Activated naive CD4-positive, alpha-beta T cell treated with anti-CD3 and anti-CD28 coated beads for 36 hours (primary cell): ENCODE measurements at places on chromosomes 3 and 15. TPM values are rescaled to one million over a fixed set of nuclear protein-coding genes. Genes with fewer than 3 reads are reported as not detected.

DNA sequence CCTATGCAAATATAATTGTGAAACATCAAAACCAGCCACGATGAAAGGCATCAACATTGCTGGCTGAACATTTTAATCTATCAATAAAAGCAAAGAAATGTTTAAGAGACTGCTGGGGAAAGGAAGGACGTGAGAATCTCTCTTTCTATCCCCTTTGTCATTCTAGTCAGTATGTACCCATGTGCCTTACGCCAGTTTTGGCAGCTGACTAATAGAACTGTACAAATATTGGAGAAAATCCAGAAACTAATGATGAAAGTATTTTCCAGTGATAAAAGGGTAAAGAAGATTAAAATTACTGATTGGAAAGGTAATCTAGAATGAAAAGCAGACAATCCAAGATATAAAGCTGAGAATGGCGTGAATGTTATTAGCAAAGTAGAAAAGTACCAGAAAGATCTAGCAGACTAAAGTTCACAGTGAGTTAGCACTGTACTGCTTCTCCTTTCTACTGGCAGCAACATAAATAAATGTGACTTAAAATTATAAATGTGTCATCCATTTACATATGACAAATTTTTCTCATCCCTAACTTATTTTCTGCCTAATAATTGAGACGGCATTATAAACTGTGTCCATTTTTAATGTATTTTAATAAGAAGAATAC, 401.9 kb upstream of the CNTN4 start:
- H3K27me3 ChIP-seq = no peaks in the 10 kb centered on the region
- H3K36me3 ChIP-seq = no peaks in the 10 kb centered on the region
- no peak overlapping the region for H3K27ac ChIP-seq
- no peaks in the 10 kb centered on the region for H3K4me1 ChIP-seq
- DNase-seq = no peak
- H3K4me3 ChIP-seq = no peak overlapping the region

- H3K4me3 ChIP-seq = no peak overlapping the region
- DNase-seq = no peak
- no peaks in the 10 kb centered on the region for H3K36me3 ChIP-seq
- H3K27me3 ChIP-seq = peaks cover 4% of the 10 kb centered on the region
- no peaks in the 10 kb centered on the region for H3K4me1 ChIP-seq
- no peak overlapping the region for H3K27ac ChIP-seq
Measured at GRCh38 chr3:139975594-139976365, 40.8 kb downstream of the CLSTN2 start.

DNA sequence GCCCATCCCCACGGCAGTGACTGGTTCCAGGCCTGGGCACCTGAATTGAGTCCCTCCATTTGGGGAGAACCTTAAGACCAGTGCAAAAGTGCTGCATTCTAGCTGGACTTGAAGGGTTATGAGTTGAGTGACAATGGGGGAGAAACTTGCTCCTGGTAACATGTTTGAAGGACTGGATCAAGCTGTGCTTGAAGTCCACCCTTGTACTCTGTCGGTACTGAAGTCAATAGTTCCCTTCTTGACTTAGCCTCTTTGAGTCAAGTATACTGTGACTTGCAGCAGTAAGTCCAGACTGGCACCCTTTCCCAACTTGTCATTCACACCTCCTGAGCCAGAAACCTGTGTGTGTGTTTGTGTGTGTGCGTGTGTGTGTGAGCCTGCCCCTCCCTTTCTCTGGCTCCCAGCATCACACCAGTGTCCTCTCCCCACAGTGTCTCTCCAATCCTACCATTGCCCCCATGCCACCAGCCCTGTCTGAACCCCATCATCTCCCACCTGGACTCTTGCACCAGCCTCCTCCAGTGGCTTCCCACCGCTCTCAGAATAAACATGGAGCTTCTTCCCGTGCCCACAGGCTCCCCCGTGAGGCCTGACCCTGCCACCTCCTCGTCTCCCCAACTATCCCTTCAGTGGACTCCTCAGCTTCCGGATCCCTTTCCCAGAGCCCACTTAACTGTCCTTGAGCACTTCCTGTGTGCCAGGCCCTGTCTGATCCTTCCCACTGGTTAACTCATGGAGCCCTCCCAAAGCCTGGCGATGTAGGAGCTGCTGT, 10.2 kb upstream of the FBLN2 start:
- no peak overlapping the region for H3K4me3 ChIP-seq
- no peak for DNase-seq
- no peaks in the 10 kb centered on the region for H3K36me3 ChIP-seq
- peaks cover 8% of the 10 kb centered on the region for H3K4me1 ChIP-seq
- no peak overlapping the region for H3K27ac ChIP-seq
- H3K27me3 ChIP-seq = peaks cover 6% of the 10 kb centered on the region

DNA sequence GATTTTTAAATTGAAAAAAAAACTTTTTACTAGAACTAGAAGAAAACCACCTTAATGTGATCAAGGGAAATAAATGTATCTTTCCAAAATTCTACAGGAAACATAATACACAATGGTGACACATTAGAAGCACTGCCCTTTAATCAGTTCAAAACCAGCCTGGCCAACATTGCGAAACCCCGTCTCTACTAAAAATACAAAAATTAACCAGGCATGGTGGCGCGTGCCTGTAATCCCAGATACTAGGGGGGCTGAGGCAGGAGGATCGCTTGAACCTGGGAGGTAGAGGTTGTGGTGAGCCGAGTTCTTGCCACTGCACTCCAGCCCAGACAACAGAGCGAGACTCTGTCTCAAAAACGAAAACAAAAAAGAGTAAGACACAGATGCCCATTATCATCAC, 134.5 kb downstream of the TBC1D5 start:
- no peak overlapping the region for H3K27ac ChIP-seq
- peaks cover 11% of the 10 kb centered on the region for H3K36me3 ChIP-seq
- H3K4me3 ChIP-seq = no peak overlapping the region
- peaks cover 7% of the 10 kb centered on the region for H3K4me1 ChIP-seq
- DNase-seq = no peak
- no peaks in the 10 kb centered on the region for H3K27me3 ChIP-seq

DNA sequence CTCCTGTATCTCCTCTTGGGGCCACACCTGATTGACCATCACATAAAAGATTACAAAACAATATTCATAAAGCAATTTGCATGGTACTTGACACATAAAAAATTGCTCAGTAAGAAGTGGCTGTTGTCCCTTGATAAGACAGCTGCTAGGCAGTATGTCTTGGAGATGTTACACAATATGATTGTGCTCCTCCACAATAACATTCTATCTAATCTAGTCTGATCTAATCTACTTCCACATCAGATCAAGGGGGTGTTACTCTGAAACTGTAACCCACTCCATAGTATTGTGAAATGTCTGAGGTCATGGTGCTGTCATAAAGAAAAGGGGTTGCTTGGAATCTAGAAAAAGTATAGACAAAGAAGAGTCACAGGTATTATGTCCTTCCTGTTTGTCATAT, 23.4 kb upstream of the AQP9 start:
- DNase-seq = no peak
- no peaks in the 10 kb centered on the region for H3K36me3 ChIP-seq
- H3K27ac ChIP-seq = no peak overlapping the region
- no peak overlapping the region for H3K4me3 ChIP-seq
- no peaks in the 10 kb centered on the region for H3K4me1 ChIP-seq
- H3K27me3 ChIP-seq = peaks cover 12% of the 10 kb centered on the region

DNA sequence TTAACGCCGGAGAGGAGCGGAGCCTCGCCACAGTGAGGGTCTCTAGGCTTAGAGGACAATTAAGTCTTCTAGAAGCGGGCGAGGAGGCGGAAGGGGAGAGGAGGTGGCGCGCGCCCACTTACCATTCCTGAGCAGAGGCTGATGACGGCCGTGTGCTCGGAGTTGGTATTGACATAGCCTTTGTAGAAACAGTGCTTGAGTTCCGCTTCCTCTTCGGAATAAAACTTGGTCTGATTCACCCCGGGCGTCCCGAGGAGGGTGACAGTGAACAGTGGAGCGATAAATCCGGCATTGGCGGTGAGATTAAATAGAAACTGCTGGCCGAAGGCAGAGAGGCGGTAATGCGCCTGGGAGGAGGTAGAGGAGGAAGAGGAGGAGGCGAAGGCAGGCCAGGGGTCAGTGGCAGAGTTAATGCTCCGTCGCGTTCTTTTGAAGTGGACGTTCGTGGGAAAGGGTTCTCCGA, 1.3 kb downstream of the ADAMTS9 start:
- DNase-seq = no peak
- peaks cover 52% of the 10 kb centered on the region for H3K27me3 ChIP-seq
- no peaks in the 10 kb centered on the region for H3K36me3 ChIP-seq
- peaks cover 15% of the 10 kb centered on the region for H3K4me1 ChIP-seq

GRCh38 chr3:10700821-10701220, 115.2 kb upstream of the SLC6A11 start:
- no peaks in the 10 kb centered on the region for H3K36me3 ChIP-seq
- no peak for DNase-seq
- H3K27me3 ChIP-seq = peaks cover 25% of the 10 kb centered on the region
- no peak overlapping the region for H3K4me3 ChIP-seq
- H3K27ac ChIP-seq = no peak overlapping the region

GRCh38 chr3:11510001-11510340, 133.7 kb downstream of the VGLL4 start:
- no peak overlapping the region for H3K27ac ChIP-seq
- H3K27me3 ChIP-seq = no peaks in the 10 kb centered on the region
- no peak for DNase-seq
- no peak overlapping the region for H3K4me3 ChIP-seq
- peaks cover 4% of the 10 kb centered on the region for H3K4me1 ChIP-seq

The TNFAIP8L3 gene
- not detected for total RNA-seq

The EPHB3 gene
- total RNA-seq = not detected

The C3orf62 gene
- total RNA-seq = 1.7 TPM

The MESP1 gene
- total RNA-seq = 6.6 TPM

The SERINC4 gene
- total RNA-seq = 0.14 TPM

The LRRN1 gene
- 0.49 TPM for total RNA-seq

The PCBP4 gene
- total RNA-seq = 8.9 TPM

The SH2D7 gene
- not detected for total RNA-seq
